ENCODE measurements at places on chromosomes 16 and 17. TPM values are rescaled to one million over a fixed set of nuclear protein-coding genes. Genes with fewer than 3 reads are reported as not detected.

The KCTD5 gene
- total RNA-seq, result 42.0 TPM

DNA sequence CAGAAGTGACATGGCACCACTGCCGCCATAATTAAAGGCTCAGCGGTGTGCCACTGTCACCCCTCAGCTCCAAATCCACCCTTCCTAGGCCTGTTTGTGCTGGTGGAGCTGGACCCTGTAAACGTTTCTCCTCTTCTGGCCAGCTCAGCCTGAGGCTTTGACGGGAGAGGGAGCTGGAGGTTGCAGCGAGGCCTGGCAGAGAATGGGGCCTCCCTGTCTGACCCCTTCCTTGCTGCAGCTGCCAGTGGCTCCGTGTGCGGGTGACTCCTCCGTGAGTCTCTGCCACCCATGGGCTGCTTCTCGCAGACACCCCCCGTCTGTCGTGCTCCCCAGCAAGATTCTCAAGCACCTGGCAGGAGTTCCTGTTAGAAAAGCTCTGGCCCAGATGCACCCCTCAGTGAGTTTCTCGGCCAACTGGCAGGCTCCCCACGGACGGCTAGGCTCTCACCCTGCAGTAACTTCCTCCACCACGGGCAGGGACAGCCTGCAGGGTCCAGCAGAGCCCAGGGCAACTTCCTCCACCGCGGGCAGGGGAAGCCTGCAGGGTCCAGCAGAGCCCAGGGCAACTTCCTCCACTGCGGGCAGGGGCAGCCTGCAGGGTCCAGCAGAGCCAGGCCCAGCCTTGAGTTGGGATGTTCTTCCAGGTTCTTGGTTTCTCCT is 4.7 kb upstream of the CHMP6 start:
- no peak overlapping the region for H3K4me3 ChIP-seq
- no peaks in the 10 kb centered on the region for H3K36me3 ChIP-seq
- H3K27ac ChIP-seq, result no peak overlapping the region
- peak; percentile 50 for DNase-seq
- peaks cover 24% of the 10 kb centered on the region for H3K4me1 ChIP-seq

GRCh38 chr16:67931712-67932461 is at the start of gene CTRL:
TSS of gene CTRL (minus strand) at chr16:67931862. CDS start at chr16:67931852, 10 bp downstream.
- no peak for DNase-seq
- no peak within 1 kb of the TSS for H3K27ac ChIP-seq
- H3K4me1 ChIP-seq, result 0 out of 2 replicates have a peak, but pooled peaks cover 5% of the 10 kb centered on the region
- H3K36me3 ChIP-seq, result no peaks in the 10 kb centered on the region
- H3K27me3 ChIP-seq, result no peaks in the 10 kb centered on the region

GRCh38 chr17:11986179-11986941 is 10.9 kb downstream of the ZNF18 start:
- H3K4me1 ChIP-seq, result no peaks in the 10 kb centered on the region
- H3K4me3 ChIP-seq, result no peak overlapping the region
- no peaks in the 10 kb centered on the region for H3K36me3 ChIP-seq
- no peaks in the 10 kb centered on the region for H3K27me3 ChIP-seq

- no peak overlapping the region for H3K27ac ChIP-seq
- no peaks in the 10 kb centered on the region for H3K27me3 ChIP-seq
- no peak for DNase-seq
- H3K4me3 ChIP-seq, result no peak overlapping the region
These were observed 4.2 kb downstream of the SGCA start for GRCh38 chr17:50169881-50170459.

GRCh38 chr16:84868328-84868727 is 48.5 kb downstream of the CRISPLD2 start:
- H3K4me1 ChIP-seq, result peaks cover 23% of the 10 kb centered on the region
- H3K27ac ChIP-seq, result no peak overlapping the region
- no peak for DNase-seq
- H3K36me3 ChIP-seq, result no peaks in the 10 kb centered on the region
- no peaks in the 10 kb centered on the region for H3K27me3 ChIP-seq

- no peak overlapping the region for H3K4me3 ChIP-seq
- H3K36me3 ChIP-seq, result no peaks in the 10 kb centered on the region
- H3K27ac ChIP-seq, result no peak overlapping the region
- peaks cover 3% of the 10 kb centered on the region for H3K4me1 ChIP-seq
- peaks cover 12% of the 10 kb centered on the region for H3K27me3 ChIP-seq
- no peak for DNase-seq
These were observed 190.4 kb downstream of the USP22 start for GRCh38 chr17:20852239-20852989.

- H3K4me1 ChIP-seq, result no peaks in the 10 kb centered on the region
- DNase-seq, result no peak
- no peak overlapping the region for H3K27ac ChIP-seq
These were observed 121.9 kb downstream of the CDYL2 start for GRCh38 chr16:80682421-80683070.
